Activated CD4-positive, alpha-beta T cell treated with anti-CD3 and anti-CD28 coated beads for 1 hour (primary cell): ENCODE measurements at places on chromosomes 16 and 17.

GRCh38 chr17:59845595-59846393, 46.9 kb downstream of the TUBD1 start:
- peak; percentile 28 for DNase-seq

GRCh38 chr16:968620-969019, 2.2 kb downstream of the LMF1 start:
- DNase-seq = no peak

DNA sequence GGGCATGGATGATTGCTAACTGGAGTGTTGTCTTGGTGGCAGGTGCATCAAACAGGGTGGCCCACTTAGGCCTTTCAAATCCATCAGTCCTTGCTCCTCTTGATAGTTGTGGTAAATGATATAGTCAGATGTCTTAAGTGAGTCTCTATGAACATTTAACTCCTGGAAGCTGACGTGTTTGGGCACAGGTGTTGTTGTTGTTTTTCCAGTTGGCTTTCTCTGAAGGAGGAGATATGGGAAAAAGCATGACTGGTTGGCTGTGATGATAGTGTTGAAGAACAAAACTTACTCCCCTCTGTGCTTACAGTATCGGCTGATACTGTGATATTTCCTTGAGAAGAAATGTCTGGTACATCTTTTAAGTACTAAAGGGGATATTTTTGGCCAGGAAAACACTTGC, 18.0 kb downstream of the TNRC6A start:
- DNase-seq = no peak

DNA sequence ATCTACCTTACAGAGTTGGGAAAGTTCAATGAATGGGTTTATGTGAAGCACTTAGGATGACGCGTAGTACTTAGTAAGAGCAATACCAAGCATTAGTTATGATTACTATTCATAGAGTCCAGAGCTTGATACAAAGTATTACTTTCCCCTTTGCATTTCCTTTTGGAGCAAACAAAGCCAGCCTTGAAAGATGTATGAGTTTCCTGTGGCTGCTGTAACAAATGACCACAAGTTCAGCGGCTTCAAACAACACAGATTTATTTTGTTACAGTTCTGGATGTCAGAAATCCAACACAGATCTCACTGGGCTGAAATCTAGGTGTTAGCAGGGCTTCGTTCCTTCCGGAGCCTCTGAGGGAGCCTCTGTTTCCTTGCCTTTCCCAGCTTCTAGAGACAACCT, 8.6 kb upstream of the MLYCD start:
- no peak for DNase-seq

- DNase-seq = peak; percentile 12
These were observed 440 bp downstream of the NPRL3 start for GRCh38 chr16:138049-138417.
